Dorsolateral prefrontal cortex (tissue), 122 donors: ENCODE measurements at places on chromosomes 5 and 9. TPM values are rescaled to one million over a fixed set of nuclear protein-coding genes. Genes with fewer than 3 reads are reported as not detected.

- peak; percentile 83 for DNase-seq
Observed at GRCh38 chr5:172479034-172479783, 24.9 kb upstream of the SH3PXD2B start.

DNA sequence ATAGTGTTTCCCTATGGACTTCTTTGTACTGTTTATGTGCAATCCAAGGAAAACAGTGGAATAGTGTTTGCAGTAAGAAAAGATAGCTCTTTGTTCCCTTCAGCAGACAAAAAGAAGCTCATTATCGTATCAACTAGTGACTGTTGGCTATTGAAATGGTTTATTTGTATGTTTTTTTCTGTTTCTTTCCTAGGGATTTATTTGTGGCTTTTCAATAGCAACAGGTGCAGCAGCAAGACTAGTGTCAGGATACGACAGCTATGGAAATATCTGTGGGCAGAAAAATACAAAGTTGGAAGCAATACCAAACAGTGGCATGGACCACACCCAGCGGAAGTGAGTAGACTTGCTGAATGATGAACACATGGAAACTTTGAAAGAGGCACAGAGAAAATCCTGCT lies 65.1 kb downstream of the SLC44A1 start:
- no peak for DNase-seq

The DAPK1 gene
- 134 TPM for total RNA-seq

DNA sequence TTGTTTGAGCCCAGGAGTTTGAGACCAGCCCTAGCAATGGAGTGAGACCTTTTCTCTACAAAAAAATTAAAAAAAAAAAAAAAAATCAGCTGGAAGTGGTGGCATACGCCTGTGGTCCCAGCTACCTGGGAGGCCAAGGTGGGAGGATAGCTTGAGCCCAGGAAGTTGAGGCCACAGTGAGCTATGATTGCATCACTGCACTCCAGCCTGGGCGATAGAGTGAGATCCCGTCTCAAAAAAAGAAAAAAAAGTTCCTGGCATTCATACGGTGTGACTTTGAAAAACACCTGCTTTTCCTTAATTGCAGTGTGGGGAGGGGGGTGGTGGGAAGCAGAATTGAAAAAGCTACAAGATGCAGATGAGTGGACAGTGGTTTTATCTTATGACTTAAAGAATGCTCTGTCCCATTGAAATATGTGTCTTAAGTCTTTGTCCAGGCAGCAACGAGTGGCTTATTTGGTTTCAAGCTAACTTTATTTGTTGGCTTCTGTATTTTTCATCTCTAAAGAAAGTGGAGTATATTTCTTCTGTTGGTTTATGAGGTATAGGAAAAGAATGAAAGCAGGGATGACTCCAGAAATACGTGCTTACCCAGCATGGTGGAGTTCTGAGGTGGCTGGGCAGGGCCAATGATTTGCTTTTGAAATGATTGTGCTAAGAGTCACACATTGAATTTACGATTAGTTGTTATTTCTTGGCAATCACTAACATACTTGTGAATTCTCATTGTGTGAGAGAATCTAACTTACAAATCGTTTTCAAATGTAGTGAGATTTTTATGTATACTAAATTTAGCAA lies 27.8 kb downstream of the ROPN1L start:
- no peak for DNase-seq

- no peak for DNase-seq
Observed at GRCh38 chr5:905139-905642, 12.5 kb downstream of the TRIP13 start.

DNA sequence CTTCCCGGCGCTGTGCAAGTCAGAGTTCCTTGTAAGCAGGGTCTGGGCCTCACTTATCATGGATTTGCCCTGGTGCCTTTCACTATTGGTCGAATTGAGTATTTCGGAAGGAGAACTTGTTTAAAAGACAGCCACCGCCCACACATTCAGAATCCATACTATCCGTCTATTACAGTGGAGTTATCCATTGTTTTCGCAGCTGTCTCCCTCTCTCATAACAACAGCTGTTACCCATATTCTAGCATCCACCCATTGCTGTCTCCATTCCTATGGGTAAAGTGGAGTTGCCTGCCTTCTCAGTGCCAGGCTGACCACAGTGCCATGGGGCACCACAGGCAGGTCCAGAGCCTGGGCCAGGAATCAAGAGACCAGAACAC lies 20.2 kb downstream of the FAXDC2 start:
- DNase-seq: no peak

DNA sequence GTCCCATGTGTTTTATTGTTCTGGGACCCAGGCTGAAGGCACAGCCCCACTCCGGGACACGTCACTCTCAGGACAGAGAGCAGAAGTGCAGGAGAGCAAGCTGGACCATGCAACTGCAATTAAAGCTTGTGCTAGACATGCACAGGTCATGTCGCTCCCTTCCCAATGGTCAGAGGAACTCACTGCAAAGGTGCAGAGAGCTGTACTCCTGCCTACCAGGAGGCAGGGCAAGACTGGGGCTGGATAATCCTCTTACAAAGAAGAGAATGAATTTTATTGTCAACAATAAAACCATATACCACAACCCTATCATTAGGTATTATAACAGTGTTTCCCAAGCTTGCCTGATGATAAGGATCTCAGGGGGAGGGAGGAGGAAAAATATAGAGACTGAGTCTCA lies 74.0 kb upstream of the NEK6 start:
- no peak for DNase-seq

DNA sequence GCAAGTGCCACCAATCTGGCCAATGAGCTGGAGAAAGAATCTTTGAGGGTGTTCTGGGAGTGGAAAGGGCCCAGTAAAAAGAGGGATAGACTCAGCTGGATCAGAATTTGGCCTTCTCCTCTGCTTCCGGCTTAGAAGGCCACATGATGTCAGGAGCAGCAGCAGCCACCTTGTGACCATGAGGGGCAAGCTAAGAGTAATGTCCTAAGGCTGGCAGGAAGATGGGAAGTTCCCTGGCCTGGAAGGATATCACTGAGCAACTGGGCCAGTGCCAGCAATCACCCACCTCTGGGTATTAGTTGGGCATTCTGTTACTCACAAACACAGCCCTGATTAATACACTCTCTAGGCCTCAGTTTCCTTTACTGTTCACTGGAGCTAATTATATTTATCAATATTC lies 44.2 kb downstream of the TSPAN17 start:
- no peak for DNase-seq

- DNase-seq: no peak
Observed at GRCh38 chr5:1270933-1271914, 23.6 kb downstream of the TERT start.

- no peak for DNase-seq
Observed at GRCh38 chr5:98258939-98259338, 514.5 kb upstream of the RGMB start.

- no peak for DNase-seq
Observed at GRCh38 chr9:100674419-100675122, 96.7 kb downstream of the CAVIN4 start.

DNA sequence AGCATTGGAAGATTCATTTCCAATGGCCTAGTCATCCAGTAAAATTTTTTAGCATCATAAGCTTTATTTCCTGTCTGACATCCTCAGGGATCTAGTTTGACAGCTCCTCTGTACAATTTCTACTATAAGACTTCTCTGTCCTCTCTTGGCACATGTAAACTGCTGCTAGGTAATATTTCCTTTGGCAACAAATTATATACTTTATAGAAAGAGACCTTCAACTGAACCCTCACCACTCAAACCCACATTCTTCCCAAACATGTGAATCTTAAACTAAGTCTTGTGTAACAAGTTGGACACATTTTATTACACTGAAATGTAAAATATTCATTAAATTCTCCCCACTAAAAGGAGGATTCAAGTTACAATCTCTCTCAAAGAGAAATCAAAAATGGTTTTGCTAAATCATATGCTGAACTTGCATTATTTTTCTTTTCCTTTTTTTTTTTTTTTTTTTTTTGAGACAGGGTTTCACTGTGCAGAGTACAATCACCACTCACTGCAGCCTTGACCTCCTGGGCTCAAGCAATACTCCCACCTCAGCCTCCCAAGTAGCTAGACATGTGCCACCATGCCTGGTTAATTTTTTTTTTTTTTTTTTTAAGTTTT lies 36.9 kb downstream of the SCAI start:
- no peak for DNase-seq

DNA sequence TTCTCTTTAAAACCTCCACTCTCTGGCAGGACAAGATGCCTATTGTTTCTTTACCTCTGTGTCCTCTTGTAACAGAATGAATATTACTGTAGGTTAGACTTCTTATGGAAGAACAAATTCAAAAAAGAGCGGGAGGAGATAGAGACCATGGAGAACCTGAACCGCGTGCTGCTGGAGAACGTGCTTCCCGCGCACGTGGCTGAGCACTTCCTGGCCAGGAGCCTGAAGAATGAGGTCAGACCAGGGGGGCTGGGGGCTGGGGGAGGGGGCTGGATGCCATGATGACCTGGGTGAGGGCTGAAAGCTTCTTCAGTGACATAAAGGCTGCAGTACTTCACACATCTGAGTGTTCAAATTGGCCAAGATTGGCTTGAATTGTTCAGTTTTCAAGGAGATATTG lies 61.4 kb downstream of the CFAP90 start:
- DNase-seq: no peak

GRCh38 chr5:7849681-7850394 lies 1.1 kb downstream of the CFAP90 start:
- DNase-seq: peak; percentile 63

The STKLD1 gene
- total RNA-seq: 3.5 TPM

DNA sequence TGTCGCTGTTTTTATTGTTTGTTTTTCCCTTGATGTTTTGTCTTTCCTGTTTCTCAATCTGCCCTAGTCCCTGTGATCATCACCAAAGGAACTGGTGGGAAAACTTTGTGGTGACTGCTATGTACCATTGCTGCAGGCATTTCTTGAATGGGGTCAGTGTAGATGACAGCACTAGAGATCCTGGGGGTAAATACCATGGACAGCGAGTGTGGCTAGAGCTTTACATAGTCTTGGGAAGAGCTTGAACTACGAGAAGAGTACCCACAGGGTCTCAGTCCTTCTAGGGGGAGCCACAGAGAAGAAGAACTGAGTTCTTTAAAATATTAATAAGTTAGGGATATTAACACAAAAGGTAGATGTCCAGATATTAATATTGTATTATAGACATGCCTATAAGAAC lies 138.8 kb downstream of the PAM start:
- DNase-seq: no peak

- no peak for DNase-seq
Observed at GRCh38 chr9:70594386-70594944, 180.0 kb upstream of the KLF9 start.

DNA sequence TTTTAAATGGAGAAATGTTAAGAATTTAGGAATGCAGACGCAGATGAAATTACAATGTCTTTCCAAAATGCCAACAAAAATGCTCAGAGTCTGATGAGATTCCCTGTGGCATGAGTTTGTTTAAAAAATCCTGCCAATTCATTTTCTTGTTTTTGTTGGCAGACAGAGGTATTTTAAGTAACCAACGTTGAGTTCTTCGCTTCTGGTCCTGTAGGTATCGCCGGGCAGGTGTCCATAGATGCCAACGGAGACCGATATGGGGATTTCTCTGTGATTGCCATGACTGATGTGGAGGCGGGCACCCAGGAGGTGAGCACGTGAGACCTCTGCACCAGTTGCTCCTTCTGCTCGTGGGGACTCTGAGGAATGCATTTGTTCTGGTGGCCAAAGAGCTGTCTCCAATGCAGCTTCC lies 69.4 kb downstream of the NPR3 start:
- DNase-seq: no peak

- DNase-seq: peak; percentile 17
Observed at GRCh38 chr9:14692470-14693250, 572 bp downstream of the ZDHHC21 start.

DNA sequence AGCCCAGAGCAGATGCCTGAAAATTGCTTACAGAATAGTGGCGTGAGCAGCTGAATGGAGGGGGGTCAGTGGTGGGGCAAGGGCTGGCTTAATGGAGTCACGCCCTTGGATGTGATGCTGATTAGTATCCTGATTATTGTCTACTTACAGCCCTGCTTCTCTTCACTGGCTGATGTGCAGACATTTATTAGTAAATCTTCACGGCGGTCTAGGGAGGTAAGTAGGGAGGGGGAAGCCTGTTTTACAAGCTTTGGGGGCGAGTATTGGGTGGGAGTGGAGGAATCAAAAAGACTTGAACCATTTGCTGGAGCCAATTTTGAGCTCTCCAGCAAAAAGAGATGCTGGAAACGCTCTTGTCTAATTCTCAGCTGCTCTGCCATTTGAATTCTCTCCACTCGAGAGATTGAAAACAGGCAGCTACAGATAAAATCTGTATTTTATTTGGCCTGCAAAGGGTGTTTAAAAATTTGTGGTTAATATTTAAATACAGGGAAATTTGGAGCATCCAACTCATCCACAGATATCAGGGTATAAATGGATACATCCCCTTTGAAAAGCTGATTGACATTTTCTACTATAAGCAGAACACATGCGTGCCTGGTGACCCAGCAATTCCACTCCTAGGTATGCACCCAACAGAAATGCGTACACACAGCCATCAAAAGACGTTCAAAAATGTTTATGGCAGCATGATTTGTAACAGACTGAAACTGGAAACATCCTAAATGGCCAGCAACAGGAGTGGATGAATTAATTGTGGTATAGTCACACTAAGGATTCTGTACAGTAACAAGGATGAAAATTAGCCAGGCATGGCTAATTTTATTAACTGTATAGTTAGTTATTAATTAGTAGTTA lies 19.5 kb upstream of the ALDH1B1 start:
- DNase-seq: no peak

The NPR3 gene
- 2.3 TPM for total RNA-seq

- DNase-seq: no peak
Observed at GRCh38 chr9:130189840-130190239, 17.6 kb downstream of the NCS1 start.

The LMX1B gene
- not detected for total RNA-seq

The PLCXD3 gene
- total RNA-seq: 10.7 TPM

The NSA2 gene
- total RNA-seq: 29.4 TPM

- DNase-seq: no peak
Observed at GRCh38 chr9:131282688-131283422, 6.5 kb upstream of the FAM78A start.

DNA sequence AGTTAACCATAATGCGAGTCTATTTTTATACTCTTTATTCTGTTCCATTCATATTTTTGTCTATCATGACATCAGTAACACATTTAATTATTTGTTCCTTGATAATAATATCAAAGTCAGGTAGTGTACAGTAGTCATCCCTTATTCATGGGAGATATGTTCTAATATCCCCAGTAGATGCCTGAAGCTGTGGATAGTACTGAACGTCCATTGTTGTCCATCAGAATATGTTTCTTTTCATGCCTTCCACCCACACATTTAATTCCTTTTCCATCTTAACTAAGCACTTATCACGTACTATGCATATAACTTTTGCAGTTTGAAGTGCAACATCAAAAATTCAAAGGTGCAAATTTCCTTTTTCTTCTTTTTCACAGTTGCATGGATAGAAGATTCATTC lies 53.6 kb downstream of the FER start:
- no peak for DNase-seq

GRCh38 chr9:136407911-136408310 lies 2.5 kb downstream of the ENTR1 start:
- no peak for DNase-seq

- DNase-seq: no peak
Observed at GRCh38 chr9:120925535-120926396, 830 bp downstream of the TRAF1 start.

The EGR1 gene
- 14.0 TPM for total RNA-seq

GRCh38 chr9:7293091-7293490 lies 506.5 kb downstream of the DMAC1 start:
- DNase-seq: no peak

- no peak for DNase-seq
Observed at GRCh38 chr9:69199769-69200470, 25.8 kb downstream of the TJP2 start.

The TUSC1 gene
- 14.5 TPM for total RNA-seq
